T-helper 1 cell (primary cell): ENCODE measurements at places on chromosomes 1 and 21.

- DNase-seq, result no peak
These were observed 282.6 kb downstream of the MRPL39 start for GRCh38 chr21:25324666-25325065.

- DNase-seq, result no peak
These were observed 17.6 kb upstream of the KCNQ4 start for GRCh38 chr1:40766017-40766416.

- DNase-seq, result no peak
These were observed 98.2 kb downstream of the TNFSF18 start for GRCh38 chr1:172952516-172952915.

DNA sequence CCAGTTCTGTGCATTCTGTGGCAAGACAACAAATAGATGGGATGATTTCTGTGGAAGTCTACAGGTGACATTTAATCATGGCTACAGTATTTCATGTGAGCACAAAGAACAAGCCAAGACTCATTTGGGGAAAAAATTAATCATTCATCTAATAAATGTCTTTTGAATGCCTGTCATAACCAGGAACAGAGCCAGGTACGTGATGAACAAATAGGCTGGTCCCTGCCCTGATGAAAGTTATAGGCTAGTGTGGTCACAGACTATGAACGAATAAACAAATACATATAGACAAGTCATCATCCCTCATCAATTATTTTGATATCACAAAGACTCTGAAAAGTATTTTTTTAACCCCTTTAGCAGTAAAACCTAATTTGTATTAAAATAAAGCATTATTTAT is 226.4 kb upstream of the RRP15 start:
- no peak for DNase-seq

- DNase-seq, result no peak
These were observed 180.9 kb upstream of the PRMT6 start for GRCh38 chr1:106875622-106876021.

- DNase-seq, result no peak
These were observed 46.6 kb downstream of the EEIG2 start for GRCh38 chr1:108606478-108606877.

DNA sequence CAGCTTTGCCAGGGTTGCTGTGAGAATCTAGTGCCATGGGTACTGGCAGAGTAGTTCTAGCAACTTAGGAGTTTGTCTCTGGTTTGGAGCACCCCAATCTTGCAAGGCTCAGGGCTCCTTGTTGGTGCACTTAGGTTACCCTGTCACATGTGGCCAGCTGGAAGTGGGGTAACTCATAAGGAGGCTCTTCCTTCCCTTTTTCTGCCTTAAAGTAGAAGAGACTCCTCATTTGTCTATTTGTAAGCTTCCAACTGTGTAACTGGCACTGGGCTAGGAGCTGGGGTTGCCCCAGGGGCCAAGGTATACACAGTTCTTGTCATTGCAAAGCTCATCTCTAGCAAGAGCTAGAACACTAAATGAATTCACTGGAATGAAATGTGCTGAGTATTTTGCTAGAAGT is 10.6 kb downstream of the MROH7 start:
- DNase-seq, result no peak

DNA sequence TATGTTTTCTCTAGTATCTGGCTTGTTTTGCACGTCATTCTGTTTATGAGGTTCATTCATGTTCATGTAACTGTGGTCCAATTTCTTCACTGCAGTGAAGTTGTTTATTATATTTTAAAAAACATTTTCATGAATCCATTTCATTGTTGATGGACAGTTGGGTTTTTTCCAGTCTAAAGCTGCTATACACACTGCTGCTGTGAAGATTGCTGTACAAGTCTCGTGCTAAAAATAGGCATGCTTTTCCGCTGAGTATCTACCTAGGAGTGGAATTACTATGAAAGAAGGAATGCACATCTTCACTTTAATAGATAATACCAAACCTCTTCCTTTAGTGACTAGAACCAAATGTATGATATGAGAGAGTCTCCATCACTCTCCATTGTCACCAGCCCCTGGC is 49.0 kb upstream of the ETS2 start:
- DNase-seq, result no peak

DNA sequence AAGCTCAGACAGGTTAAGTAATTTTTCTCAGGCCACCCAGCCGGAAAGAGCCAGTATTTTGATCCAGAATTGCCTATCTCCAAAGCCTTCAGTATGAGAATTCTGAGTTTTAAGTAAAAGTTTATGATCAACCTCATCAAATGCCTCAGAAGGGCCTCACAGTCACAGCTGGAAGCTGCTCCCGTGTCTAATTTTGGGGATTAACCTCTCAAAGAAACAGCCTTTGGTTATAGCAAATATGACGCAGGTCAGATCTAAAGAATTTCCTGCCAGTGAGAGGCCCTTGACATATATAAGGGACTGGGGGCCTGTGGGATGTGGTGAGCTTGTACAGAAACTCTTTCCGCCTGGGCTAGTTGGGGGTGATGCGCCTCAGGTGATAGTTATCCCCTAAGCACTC is 2.3 kb downstream of the EXTL1 start:
- DNase-seq, result no peak
